ENCODE measurements at places on chromosomes 12 and 14.
A peak's percentile ranks its signal among the peaks of the same experiment; 100 is the strongest.

- DNase-seq: no peak
These were observed 21.3 kb downstream of the HCAR2 start for GRCh38 chr12:122681814-122682213.

- no peak for DNase-seq
These were observed 16.5 kb downstream of the SLC15A4 start for GRCh38 chr12:128807161-128807724.

DNA sequence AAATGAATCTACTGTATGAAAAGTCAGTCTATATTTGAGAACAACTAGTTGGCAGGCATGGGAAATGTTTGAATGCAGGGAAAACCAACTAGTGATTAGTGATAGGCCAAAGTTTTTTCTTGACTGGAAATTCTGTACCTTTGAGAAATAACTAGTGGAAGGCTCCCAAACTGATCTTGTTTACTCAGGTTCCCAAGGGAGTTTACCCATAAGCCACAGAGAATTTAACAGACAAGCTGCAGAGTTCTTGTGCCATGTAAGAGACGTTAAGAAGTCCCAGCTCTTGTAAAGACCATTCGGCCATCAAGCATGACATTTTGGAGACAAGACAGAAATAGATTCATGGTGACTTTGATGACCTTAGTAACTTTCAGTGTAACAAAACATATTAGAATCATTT, 1882.8 kb upstream of the SEL1L start:
- DNase-seq: no peak

DNA sequence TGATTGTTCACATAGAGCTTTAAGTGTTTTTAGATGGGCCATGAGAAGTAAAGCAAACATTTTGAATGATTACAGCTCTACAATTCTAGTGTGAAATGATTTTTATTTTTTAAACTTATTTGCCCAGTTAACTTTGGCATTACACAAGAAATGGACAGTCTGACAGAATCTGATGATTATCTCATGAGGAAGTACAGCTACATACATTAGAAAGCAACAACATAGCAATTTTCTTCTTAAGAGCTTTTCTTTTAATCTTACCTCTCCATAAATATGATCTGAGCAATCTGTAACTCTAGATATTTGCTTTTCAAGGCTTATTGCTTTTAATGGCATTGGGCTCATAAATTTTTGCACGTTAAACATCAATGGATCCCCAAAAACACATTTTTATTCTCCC, 26.5 kb upstream of the PPP1R12A start:
- no peak for DNase-seq

GRCh38 chr12:1503281-1503711, 91.1 kb downstream of the FBXL14 start:
- DNase-seq: no peak

DNA sequence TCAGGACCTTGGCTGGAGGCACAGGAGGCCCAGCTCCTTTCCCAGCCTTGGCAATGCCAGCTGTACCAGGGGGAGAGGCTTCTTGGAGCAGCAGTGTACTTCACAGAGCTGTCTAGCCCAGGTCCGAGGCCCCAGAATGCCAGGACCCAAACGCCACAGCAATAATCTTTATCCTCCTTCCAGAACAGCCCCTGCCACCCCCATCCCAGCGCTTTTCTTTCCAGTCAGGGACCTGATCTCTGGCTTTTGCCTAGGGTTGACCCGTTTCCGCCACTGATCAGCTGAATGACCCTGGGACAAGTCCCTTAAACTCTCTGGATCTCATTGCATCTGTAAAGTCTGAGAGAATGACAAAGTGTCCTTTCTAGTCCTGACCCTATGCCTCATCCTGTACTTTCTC, 5.1 kb downstream of the LAG3 start:
- no peak for DNase-seq

DNA sequence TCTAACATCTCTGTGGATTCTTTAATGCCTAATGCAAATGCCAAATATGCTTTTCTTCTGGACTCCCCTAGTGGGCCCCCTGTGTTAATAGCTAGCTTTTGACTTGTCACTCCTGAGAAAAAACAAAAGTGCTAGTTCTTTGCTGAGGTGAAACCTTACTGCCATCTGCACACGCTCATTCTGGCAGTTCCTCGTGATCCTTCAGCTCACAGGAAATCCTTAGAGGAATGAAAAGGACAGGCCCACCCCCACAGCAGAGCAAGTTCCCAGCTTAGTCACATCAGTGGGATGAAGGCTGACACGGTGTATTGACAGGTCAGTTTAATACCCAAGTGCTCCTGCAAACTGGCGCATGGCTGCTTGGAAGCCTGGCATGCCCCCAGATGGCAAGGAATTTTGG, 165.1 kb upstream of the ATP2B1 start:
- no peak for DNase-seq

GRCh38 chr12:69687390-69687789, 11.7 kb downstream of the BEST3 start:
- DNase-seq: no peak

- DNase-seq: no peak
These were observed 65.8 kb downstream of the PPP2R5C start for GRCh38 chr14:101827286-101827685.

GRCh38 chr12:119096429-119097202, 82.1 kb upstream of the HSPB8 start:
- DNase-seq: no peak

DNA sequence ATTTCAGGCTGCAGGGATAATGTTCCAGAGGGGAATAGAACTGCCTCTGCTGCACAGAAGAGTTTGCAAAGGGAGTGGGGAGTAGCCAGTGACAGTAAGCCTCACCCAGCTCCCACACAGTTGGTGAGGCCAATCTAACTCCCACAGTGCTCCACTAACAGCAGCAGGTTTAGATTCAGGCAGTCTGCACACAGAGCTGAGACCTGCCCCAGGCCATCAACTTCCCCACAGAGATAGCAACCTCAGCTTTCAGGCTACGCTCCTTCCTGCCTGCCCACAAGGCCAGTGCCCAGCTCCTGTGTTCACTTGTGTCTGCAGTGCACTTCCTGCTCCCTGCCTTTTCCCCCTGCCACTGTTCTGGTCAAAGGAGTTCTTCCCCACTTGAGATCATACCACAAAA, 107.5 kb downstream of the TBC1D30 start:
- DNase-seq: no peak

DNA sequence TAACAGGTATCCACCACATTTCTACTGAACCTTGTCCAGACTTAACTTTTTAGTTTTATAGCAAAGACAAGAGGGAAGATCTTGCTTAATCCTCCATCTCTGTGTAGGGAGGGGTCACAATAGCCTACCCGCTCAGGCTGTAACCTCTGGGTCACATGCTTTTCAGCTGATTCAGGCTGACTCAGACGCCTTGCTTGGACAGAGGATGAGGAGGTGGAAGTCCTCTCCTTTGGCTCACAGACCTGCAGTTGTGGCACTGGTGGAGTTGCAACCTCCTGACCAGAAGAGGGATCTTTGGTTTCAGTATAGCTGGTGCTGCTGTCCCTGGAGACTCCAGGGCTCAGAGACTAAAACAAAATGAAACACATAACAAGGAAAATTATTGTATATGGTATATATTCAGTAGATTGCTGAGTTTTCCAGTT, 16.2 kb downstream of the ACIN1 start:
- no peak for DNase-seq

- DNase-seq: no peak
These were observed 12.5 kb downstream of the CFAP54 start for GRCh38 chr12:96501908-96502307.

GRCh38 chr12:47621960-47622359, 83.9 kb downstream of the RPAP3 start:
- no peak for DNase-seq

- DNase-seq: no peak
These were observed 97.1 kb downstream of the C2CD5 start for GRCh38 chr12:22447223-22447622.

DNA sequence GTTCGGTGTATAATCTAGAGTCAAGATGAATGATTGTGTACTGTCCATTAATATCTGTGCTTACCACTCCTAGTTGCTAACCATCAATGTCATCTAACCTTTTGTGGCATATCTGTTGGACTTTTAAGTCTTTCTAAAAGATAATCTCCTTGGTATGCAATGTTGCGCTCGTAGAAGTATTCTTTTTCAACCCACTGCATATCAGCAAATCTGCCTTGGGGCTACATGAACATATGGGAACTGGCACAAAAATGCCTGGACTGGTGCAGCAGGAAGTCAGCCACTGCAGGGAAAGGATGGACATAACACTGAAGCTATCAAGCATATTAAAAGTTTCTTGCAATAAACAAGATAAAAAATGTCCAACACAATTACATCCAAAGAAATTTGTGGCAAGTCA, 124.3 kb upstream of the SLC38A4 start:
- peak; percentile 68 for DNase-seq

DNA sequence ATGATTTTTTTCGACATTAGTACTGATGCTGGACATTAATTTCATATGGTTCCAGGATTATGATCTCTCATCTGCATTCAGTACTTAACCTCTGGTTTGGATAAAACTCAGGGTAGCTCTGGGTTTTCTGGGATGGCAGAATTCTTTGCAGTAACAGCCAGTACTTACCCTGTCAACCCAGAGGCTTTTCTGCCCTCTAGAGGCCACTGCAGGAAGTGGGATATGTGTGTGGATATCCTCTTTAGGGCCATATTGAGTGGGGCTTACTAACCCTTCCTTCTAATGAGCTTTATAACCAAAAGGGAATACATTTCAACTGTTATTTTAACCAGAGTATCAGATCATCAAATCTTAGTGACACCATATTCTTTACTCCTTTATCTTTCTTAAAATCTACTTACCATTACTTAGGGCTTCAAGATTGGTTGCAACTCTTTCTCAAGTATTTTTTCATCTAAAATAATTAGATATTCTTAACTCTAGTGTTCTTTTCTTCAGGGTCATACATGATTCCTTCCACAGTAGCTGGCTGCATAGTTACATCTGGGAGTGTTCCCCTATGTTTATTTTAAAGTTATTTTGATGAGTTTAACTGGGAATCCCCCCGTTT, 488.0 kb upstream of the STXBP6 start:
- DNase-seq: no peak

DNA sequence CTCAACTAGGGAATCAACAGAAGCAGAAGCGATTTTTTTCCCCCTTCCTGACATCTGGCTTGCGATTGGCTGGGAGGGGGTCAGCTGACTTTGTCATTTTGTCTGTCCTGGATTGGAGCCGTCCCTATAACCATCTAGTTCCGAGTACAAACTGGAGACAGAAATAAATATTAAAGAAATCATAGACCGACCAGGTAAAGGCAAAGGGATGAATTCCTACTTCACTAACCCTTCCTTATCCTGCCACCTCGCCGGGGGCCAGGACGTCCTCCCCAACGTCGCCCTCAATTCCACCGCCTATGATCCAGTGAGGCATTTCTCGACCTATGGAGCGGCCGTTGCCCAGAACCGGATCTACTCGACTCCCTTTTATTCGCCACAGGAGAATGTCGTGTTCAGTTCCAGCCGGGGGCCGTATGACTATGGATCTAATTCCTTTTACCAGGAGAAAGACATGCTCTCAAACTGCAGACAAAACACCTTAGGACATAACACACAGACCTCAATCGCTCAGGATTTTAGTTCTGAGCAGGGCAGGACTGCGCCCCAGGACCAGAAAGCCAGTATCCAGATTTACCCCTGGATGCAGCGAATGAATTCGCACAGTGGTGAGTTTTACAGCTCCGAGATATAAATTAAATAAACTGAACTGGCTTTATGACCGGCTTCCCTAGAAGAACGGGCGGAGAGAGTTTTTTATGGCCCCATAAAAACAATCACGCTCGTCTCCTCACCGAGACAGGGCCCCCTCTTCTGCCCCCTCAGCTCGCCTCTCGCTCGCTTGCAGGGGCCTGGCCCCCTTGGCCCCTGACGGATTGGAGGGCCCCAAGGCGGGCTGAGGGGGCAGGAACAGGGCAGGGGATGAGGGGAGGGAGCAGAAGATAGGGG, at the start of gene HOXC6:
Gene HOXC6 (plus strand): TSS at position 127 of the 888 bp plus-strand sequence. CDS start 82 bp downstream, at position 209.
- no peak for DNase-seq

GRCh38 chr12:75155962-75156361, 53.7 kb downstream of the KCNC2 start:
- no peak for DNase-seq

- DNase-seq: no peak
These were observed 177.8 kb upstream of the EEA1 start for GRCh38 chr12:93106910-93107309.

GRCh38 chr14:22561661-22562579, 27.1 kb downstream of the DAD1 start:
- DNase-seq: no peak

- no peak for DNase-seq
These were observed 70.3 kb upstream of the CHST11 start for GRCh38 chr12:104386461-104386860.

DNA sequence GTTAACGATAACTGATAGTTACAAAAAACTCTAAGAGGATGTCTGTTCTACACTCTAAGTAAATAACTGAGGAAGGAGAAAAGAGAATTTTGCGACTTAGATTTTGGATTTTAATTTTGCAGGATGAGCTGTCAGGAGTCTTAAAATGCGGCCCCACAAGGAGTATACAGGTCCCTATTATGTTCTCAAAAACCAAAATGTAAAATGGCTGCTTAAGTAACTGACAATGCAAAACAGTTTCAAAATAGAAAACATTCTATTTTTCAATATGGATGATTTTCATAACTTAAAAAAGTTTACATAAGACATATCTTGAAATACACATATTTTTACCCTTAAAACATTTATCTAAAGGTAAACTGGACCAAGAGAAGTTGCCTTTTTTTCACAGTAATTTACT, 2.6 kb downstream of the CD69 start:
- no peak for DNase-seq

GRCh38 chr12:53381731-53382630, 2.0 kb downstream of the SP1 start:
- DNase-seq: no peak

GRCh38 chr14:102525219-102525928, 15.8 kb upstream of the ANKRD9 start:
- peak; percentile 28 for DNase-seq

- no peak for DNase-seq
These were observed 74.6 kb downstream of the ZFP36L1 start for GRCh38 chr14:68718023-68718990.

DNA sequence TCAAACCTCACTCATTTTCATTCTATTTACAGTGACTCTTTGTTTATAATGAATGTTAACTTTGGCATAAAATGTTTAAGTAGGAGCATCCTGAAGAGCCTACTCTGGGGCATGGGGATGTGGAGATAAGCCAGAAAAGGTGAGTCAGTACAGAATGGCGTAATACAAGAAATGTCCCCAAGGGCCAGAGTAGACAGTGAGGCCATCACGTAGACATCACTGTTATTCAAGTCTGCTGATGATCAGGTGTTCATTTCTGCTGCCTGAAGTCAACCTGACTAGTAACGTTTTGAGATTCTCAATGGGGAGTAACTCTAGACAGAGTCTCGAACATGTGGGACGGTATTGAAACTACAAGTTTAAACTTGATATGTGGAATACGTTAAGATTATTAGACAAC, 47.6 kb upstream of the PKP2 start:
- no peak for DNase-seq

DNA sequence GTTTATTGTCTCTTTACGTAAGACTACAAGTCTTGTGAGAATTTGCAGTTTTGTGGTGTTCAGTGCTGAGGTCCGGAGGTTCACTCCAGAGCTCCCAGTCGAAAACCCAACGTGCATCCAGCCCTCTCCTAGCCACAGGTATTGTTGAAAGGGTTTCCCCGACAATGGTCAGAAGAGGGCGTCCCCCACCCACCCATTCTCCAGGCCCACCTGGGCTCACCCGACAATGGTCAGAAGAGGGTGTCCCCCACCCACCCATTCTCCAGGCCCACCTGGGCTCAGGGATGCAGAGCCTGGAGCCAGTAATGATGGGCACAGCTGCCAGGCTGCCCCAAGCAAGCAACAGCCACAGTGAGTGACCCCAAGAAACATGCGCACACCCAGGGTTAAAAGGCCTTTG, 126.8 kb upstream of the EVL start:
- DNase-seq: no peak
